Hepatocyte (in vitro differentiated cells): ENCODE measurements at places on chromosomes 11 and 22. TPM values are rescaled to one million over a fixed set of nuclear protein-coding genes. Genes with fewer than 3 reads are reported as not detected.

Gene PIK3IP1
- total RNA-seq: 17.9 and 22.2 TPM in 2 replicates

GRCh38 chr11:114166897-114167323 is 107.4 kb downstream of the ZBTB16 start:
- peak; percentile 45 for DNase-seq

DNA sequence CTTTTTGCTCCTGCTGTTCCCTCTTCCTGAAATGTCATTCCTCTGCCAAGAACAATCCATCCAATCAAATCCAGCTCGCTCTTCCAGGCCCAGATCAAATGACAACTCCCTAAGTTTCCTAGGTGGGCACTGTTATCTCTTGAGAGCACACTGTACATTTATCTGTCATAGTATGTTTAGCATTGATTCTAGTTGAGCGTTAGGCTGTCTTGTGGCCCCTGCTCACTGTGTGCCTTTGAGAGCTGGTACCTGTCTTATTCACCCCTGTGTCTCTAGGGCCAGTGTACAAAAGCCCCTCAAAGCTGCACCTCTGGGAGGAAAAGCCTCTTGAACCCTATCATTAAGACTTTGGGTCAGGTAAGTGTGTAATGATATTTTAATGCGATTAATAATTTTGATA is 7.1 kb upstream of the LMO2 start:
- DNase-seq: no peak

Gene ZBED4
- 14.3 and 16.3 TPM in 2 replicates for total RNA-seq

DNA sequence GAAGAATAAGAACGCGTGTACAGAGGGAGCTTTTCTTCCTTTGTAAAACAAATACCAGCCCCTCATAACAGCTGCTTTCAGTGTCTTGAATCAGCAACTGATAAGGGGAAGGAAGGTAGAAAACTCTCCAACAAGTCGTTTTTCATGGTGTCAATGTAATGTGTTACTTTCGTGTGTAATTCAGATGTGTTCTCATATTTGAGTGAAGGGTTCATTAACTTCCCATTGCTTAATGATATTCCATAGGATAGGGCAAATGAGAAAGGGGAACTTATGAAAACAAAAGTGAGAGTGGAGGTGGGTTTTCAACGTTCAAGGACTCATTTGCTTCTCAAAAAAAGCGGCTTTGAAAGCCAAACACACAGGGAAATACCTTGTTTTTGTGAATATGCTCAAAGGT is 452.1 kb downstream of the NTM start:
- DNase-seq: no peak

Gene CCDC89
- 0.72 and 0.83 TPM in 2 replicates for total RNA-seq

Gene NRXN2
- 0.28 and 0.83 TPM in 2 replicates for total RNA-seq

Gene ACER3
- 17.1 and 28.5 TPM in 2 replicates for total RNA-seq

GRCh38 chr22:31583861-31584485 is 78.0 kb downstream of the PISD start:
- DNase-seq: no peak

Gene UBQLNL
- total RNA-seq: 0.53 and 0.76 TPM in 2 replicates

Gene OR5A1
- total RNA-seq: not detected in 2 replicates

DNA sequence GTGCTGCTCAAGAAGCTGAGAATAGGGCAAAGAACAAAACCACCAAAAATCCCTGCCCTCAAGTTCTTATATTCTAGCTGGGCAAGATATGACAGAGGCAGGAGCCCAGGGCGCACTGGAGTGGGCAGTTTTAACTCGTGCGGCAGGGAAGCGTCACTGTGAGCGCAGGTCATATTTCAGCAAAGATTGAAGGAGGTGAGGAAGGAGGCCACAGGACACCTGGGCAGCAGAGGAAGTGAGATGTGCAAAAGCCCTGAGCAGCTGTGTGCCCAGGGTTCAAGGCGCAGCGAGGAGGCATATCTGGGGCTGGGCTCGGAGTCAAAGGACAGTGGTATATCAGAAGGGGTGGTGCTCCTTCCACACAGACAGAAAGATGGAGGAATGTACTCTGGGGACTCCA is 13.5 kb downstream of the KCNC1 start:
- DNase-seq: no peak

Gene ISX
- total RNA-seq: 23.2 and 29.8 TPM in 2 replicates

DNA sequence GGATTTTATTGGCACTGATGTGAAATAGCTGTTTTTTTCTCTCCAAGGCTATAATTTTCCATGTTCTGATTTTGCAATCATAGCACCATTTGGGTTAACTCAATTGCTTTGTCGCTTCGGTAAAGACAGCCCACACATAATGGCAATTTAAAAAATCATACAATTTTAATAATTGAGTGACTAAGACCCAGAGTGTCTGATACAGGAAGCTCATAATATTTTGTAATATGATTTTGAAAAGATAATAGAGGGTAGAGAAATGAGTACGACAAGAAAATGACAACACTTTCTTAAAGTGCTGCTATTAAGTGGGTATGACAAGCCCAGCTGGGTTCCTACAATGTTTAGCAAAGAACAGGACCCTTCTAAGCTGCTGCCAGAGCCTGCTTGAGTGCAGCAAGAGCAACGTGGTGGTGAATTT is 439.1 kb downstream of the METTL15 start:
- DNase-seq: no peak

GRCh38 chr22:42926768-42927167 is 69.7 kb upstream of the ARFGAP3 start:
- no peak for DNase-seq

DNA sequence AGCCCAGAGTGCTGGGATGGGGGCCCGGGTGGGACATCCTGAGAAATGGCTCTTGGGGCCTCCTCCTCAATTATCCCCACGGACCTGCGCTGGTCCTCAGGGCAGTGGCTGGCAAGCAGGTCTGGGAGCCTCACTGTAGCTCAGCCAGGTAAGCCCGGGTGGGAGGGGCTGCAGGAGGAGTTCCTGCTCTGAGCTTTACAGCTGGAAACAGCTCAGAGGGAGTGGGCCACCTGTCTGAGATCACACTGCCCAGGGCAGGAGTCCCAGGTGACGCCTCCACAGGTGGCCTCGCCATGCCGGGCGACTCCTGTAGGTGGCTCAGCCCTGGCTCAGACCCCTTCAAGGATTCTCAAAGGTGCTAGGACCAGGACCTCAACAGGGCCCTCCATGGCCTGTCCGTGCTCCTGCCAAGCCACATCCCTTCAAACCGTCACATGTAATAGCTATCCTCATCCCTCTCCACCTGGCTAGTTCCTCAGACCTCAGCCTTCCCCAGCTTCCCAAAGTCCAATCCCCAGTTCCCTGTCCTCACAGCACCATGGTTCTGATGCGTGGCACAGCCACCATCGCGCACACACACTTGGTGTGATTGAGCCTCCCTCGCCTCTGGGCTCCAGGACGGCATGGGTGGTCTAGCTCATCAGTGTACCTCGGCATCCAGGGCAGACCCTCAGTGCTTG is 3.6 kb upstream of the TSSK2 start:
- DNase-seq: no peak

DNA sequence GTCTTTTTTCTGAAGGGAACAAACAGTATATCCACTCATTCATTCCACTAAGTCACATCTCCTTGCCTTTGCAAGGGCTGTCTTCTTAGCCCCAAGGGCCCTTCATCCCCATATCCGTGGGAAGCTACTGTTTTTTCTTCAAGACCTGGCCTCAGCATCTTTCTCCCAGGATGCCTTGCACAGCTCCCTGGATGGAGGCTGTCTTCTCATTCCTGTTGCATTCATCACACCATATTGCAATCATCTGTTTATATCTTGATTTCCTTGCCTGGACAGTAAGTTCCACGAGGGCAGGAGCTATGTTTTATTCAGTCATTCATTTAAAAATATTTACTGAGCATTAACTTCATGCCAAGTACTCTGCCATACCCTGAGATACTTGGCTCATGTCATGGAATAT is 29.3 kb upstream of the NECTIN1 start:
- DNase-seq: no peak

Gene ELFN2
- total RNA-seq: 0.20 and 0.53 TPM in 2 replicates

GRCh38 chr11:90434858-90435257 is 212.0 kb upstream of the CHORDC1 start:
- DNase-seq: peak; percentile 44

DNA sequence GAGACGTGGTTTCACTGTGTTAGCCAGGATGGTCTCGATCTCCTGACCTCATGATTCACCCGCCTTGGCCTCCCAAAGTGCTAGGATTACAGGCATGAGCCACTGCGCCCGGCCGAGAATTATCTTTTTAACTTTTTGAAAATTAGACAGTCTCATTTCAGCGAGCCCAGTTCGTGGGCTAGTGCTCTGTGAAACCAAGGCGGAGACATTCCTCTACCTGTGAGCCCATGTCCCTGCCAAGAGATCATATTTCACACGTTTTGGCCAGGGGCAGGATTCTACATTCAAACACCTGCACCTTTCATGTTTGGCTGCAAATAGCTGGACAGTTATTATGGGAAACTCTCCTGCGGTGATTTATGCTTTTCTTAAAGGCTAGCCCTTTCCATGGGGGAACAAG is 60.3 kb downstream of the IRAG1 start:
- no peak for DNase-seq

Gene FXYD2
- 72.7 and 100 TPM in 2 replicates for total RNA-seq

Gene DUSP8
- 7.9 and 8.0 TPM in 2 replicates for total RNA-seq

DNA sequence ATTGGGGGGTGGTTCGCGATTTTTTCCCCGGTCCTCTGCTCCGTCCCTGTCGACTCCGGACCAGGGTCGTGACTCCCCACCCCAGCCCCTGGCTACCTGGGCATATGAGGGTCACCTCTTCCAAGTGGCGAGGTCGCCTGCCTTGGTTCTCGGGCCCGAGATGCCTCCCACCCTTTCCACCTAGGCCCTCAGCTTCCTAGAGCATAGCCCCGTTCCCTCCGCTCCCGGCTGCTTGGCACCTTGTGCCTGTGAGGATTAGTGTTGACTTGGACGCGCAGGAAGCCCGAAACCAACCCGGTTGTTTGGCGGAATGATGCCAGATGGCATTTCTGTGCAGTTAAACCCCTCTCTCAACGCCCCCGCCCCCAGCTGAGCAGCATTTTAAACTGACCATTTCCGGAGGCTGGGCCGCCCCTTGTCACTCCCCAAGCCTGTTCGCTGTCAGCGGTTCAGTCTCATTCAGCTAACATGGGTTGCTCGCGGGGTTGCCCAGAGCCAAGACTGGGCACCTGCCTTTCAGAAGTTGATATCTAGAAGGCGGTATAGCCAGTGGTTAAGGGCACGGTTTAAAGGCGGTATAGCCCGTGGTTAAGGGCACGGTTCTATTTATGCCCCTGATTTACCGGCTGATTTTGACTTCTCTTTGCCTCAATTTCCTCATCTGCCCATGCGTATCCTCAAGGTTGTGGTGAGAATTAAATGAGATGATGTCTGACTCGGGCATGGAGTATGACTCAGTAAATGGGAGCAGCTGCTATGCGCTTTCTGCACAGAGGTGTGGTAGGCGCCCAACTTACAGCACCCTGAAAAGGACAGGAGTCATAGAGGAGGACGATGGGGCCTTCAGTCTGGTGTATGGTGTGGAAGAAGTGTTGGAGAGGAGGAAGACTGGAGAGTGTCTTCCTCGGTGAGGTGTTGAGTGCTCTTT is 639 bp downstream of the INCENP start:
- peak; percentile 53 for DNase-seq

Gene F2
- 79.7 and 85.9 TPM in 2 replicates for total RNA-seq

Gene YAP1
- 111 and 125 TPM in 2 replicates for total RNA-seq

GRCh38 chr11:128553662-128554362 is 33.5 kb downstream of the ETS1 start:
- DNase-seq: peak; percentile 69

GRCh38 chr11:120335556-120335907 is 681 bp upstream of the ARHGEF12 start:
- no peak for DNase-seq
